ENCODE measurements at places on chromosomes 13 and 19.

GRCh38 chr13:31706105-31706504, 33.2 kb upstream of the RXFP2 start:
- DNase-seq = no peak

DNA sequence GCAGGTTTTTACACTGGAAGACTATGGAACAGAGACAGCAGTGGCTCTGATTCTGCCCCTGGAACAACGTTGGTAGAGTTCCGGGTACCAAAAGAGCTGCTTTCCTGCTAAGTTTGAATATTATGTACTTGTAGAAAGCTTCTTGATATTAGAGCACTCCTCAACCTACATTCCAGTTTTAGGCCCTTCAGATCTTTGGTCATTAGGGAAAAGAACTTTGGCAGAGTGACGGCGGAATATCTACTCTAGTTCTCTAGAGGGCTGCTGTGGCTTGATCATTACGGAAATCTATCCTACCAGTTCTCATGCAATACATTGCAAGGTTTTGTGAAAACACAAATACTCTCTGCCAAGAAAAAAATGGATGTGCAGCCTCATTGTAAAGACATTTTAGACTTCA, 415.7 kb downstream of the DIAPH3 start:
- no peak for DNase-seq

GRCh38 chr19:31693131-31693932, 344.1 kb upstream of the TSHZ3 start:
- no peak for DNase-seq

- no peak for DNase-seq
Observed at GRCh38 chr13:111401151-111401550, 80.7 kb downstream of the TEX29 start.

- DNase-seq = no peak
Observed at GRCh38 chr13:26457212-26457611, 100.3 kb upstream of the WASF3 start.

DNA sequence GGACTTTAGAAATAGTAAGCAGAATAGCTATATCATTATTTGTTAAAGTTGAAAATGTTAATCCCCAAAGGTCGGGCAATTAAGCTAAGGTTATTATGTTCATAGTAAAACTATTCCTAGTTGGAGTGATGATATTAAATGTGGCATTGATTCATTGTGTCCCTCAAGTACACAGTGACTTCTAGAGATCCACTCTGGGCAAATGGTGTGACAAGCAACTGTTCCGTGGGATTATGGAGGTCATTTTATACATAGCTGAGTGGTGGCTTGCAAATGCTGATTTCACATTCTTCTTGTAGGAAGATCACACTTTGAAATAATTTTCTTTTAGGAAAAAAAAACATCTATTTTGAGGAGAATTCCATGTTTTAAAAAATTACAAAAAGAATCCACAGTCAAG, 317.8 kb downstream of the ATP8A2 start:
- DNase-seq = peak; percentile 65

All from tongue (tissue), 3 donors.